HCT116 (cell line): ENCODE measurements at places on chromosomes 5 and 9. TPM values are rescaled to one million over a fixed set of nuclear protein-coding genes. Genes with fewer than 3 reads are reported as not detected.

The RPL35 gene
- 1,754 TPM for total RNA-seq

The SYK gene
- 9.0 TPM for total RNA-seq

DNA sequence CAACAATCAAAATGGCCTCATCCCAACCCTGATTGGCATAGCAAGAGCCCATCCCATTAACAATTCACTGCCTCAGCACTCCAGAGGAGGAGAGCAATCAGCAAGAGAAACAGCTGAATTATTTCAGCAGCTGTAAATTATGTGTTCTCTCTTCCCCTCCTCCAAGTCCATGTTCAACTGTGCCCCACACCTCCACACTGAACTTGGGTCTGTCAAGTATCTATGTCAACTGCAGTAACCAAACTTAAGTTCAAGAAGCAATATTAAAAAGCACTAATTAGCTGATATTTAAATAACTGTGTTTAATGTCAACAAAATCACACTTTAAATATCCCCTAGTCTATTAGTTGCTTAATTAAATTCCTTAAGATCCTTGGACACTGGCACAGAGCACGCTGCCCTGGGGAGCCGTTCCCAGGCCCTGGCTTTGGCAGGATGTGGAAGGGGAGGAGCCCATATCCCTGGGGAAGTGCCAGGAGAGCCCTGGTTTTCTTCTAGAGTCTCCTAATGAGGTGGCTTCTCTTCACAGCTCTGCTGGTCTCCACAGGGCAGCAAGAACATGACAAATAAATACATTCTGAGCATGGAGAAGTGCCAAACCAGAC is 50.6 kb downstream of the SIL1 start:
- H3K27me3 ChIP-seq = no peaks in the 10 kb centered on the region
- no peaks in the 10 kb centered on the region for H3K36me3 ChIP-seq
- H3K4me3 ChIP-seq = no peak overlapping the region
- no peak for DNase-seq
- no peak overlapping the region for H3K27ac ChIP-seq

- no peak overlapping the region for H3K27ac ChIP-seq
- H3K36me3 ChIP-seq = no peaks in the 10 kb centered on the region
- no peaks in the 10 kb centered on the region for H3K27me3 ChIP-seq
- DNase-seq = no peak
Observed at GRCh38 chr9:91182429-91183225, 179.1 kb downstream of the AUH start.

GRCh38 chr9:8826281-8826680 is 1026.7 kb upstream of the DMAC1 start:
- H3K4me1 ChIP-seq = no peaks in the 10 kb centered on the region
- no peak overlapping the region for H3K27ac ChIP-seq
- H3K36me3 ChIP-seq = no peaks in the 10 kb centered on the region
- H3K4me3 ChIP-seq = no peak overlapping the region

- peaks cover 61% of the 10 kb centered on the region for H3K4me1 ChIP-seq
- H3K27me3 ChIP-seq = no peaks in the 10 kb centered on the region
- H3K36me3 ChIP-seq = no peaks in the 10 kb centered on the region
- H3K27ac ChIP-seq = peak overlapping the region; percentile 25; the same call in 1 of the 2 replicates
Observed at GRCh38 chr5:82365744-82366228, 87.6 kb upstream of the RPS23 start.

DNA sequence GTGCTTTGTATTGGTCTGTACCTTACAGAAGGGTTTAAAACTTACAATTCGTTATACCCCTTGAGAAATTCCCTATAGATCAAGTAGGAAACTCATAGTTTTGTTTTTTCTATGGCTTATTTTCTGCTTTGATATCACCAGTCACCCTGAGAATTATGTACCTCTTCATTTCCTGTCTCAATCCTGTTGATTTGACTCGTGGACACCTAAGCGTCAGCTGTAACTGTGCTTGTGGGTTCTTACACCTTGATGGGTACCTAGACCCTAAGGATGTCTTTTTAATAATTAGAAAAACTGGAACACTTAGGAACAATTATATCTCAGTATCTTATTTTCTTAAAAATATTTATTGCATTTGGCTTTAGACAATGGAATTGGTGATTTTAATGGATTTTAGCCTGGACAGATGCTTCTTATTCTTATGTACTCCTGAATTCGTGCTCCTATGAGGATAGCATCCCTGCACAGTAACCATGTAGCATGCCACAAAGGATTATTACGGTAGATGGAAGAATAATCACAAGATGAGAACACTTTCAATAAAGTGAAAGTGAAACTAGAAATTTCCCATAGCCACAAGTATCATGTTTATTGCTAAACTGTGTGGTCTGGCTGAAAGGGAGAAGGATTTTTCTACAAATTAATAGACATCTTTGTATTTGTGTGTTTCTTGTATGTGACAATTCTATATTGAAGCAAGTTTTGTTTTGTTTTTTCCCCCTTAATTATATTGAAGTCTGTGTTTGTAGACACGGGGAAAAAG is 1920.3 kb upstream of the WWC1 start:
- H3K4me1 ChIP-seq = no peaks in the 10 kb centered on the region
- no peak overlapping the region for H3K4me3 ChIP-seq
- H3K36me3 ChIP-seq = no peaks in the 10 kb centered on the region
- H3K27ac ChIP-seq = no peak overlapping the region
- no peak for DNase-seq

GRCh38 chr9:129282731-129283211 is 104.7 kb upstream of the IER5L start:
- H3K4me3 ChIP-seq = no peak overlapping the region
- H3K27me3 ChIP-seq = no peaks in the 10 kb centered on the region
- peaks cover 19% of the 10 kb centered on the region for H3K4me1 ChIP-seq
